Left kidney (tissue), 8 donors: ENCODE measurements at places on chromosomes 16 and 17. TPM values are rescaled to one million over a fixed set of nuclear protein-coding genes. Genes with fewer than 3 reads are reported as not detected.

DNA sequence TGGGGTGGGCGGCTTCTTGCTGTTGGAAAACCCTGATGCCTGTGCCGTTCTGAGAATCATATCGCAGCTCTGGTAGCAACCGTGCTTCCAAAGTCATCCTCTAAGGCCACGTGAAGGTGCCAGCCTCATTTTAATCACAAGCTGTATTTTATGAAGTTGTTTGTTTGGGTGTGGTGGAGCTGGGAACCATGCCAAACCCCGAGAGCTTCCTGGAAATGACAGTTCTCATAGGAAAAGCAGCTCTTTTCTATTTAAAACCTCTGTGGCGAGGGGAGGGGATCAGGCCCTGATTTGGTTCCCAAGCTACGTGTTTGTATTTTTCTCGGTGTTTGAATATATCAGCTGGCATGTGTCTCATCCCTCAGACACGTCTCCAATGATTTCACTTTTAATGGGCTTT, 21.7 kb downstream of the KNOP1 start:
- DNase-seq: peak; percentile 39

Gene PFN1
- 323 TPM for polyA plus RNA-seq

- no peak for DNase-seq
Observed at GRCh38 chr17:50511058-50511457, 2.8 kb downstream of the MYCBPAP start.

DNA sequence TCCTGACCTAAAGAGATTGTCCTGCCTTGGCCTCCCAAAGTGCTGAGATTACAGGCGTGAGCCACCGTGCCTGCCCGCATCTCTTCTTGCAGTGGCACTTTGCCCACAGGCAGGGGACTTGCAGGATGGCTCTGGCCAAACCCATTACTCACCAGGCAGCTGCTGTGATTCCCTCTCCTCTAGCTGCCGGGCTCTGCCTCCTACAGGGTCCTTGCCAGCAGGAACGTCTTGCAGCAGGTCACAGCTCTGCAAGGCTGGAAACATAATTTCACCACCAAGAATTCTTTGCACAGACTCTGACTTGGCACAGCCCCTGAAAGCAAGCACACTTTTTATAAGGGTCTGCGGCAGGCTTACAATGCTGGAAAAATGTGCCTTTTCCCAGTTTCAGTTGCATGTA, 20.3 kb downstream of the COX4I1 start:
- no peak for DNase-seq

Gene TEX19
- polyA plus RNA-seq: not detected

Gene SLC5A10
- polyA plus RNA-seq: 0.58 TPM

Gene MT1H
- 15.7 TPM for polyA plus RNA-seq

Gene SLFN14
- polyA plus RNA-seq: 0.08 TPM

DNA sequence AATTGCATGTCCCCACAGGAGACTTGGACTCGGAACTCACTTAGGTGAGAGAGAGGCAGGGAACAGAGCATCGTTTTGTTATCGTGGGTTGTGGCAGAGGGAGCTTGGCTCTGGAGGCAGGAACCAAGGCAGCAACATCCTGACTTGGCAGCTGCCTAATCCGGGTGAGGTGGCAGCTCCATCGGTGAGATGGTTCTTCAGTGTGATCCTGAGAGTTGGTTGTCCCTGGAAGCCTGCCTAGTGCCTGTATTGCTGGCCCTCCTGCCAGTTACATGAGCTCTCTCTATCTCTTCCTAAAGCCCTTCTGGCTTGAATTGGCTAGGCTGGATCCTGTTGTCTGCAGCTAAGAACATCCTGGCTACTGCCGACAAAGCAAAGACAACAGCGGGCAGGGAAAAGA, 19.9 kb upstream of the SEC14L1 start:
- no peak for DNase-seq

Gene TMEM98
- 216 TPM for polyA plus RNA-seq

- DNase-seq: no peak
Observed at GRCh38 chr16:29877266-29877961, 14.4 kb upstream of the CDIPT start.

GRCh38 chr17:61307905-61308886, 91.4 kb upstream of the TBX2 start:
- no peak for DNase-seq

- DNase-seq: no peak
Observed at GRCh38 chr17:15301845-15302244, 36.7 kb upstream of the PMP22 start.

Gene SALL1
- 126 TPM for polyA plus RNA-seq

Gene PFAS
- polyA plus RNA-seq: 53.8 TPM
